Ascending aorta (tissue), 2 donors: ENCODE measurements at places on chromosomes 1 and 21. TPM values are rescaled to one million over a fixed set of nuclear protein-coding genes. Genes with fewer than 3 reads are reported as not detected.

DNA sequence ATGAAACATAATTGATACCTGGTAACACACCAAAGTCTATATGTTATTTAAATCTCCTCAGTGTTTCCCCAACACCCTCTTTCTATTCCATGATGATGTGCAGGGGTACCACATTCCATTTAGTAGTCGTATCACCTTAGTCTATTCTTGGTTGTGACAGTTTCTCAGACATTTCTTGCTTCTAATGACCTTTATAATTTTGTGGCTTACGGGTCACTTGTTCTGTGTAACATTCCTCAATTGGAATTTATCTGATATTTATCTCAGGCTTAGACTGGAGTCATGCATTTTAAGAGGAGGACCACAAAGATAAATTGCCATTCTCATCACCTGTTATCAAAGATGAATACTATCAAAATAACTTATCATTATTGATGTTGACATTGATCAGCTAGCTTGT, 679.6 kb downstream of the USP25 start:
- DNase-seq = no peak

GRCh38 chr1:32400876-32401631, 6.8 kb upstream of the BSDC1 start:
- peak; percentile 95 for DNase-seq

DNA sequence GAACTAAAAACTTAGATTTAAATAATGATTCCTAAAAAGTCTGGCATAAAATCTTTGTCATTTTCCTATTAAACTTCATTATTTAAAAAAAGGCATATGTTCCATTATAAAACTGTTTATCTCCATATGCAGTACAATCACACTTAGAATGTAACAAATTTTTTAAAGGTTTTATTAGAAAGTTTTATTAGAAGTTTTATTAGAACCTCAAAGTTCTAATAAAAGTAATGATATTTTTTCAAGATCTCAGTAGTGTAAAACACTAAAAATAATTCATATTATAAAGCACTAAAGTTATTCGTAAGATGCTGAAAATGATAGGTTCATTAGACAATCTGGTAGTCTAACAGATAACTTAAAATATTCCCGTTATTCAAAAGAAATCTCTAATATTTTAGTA, 43.6 kb downstream of the ACBD6 start:
- no peak for DNase-seq

GRCh38 chr1:102776071-102776470, 332.3 kb downstream of the COL11A1 start:
- no peak for DNase-seq

DNA sequence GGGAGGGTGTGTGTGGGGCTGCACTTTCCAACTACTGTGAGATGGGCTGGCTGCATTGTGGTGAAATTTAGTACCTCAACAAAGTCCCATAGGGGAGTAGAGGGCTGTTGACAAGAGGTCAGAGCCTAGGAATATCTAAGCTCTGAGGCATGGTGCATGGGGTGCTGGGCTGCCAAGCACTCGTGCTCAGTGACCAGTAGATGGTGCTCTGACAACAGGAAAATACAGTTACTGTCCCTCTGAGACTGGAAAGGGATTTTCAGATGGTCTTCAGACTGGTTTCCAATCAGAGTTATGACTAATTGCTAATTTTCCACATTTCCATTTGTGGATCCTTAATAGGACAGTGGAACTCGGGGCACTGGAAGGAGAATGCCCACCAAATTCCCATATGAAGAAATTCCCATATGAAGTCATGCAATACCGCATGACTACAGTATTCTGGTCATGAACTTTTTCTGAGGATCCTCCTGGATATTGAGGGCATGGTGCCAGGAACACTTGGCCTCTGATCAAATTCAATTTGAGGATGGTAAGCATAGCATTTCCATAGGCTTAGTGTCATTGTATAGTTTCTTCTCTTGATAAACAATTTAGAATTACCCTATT, 4.1 kb upstream of the CACNA1E start:
- no peak for DNase-seq

DNA sequence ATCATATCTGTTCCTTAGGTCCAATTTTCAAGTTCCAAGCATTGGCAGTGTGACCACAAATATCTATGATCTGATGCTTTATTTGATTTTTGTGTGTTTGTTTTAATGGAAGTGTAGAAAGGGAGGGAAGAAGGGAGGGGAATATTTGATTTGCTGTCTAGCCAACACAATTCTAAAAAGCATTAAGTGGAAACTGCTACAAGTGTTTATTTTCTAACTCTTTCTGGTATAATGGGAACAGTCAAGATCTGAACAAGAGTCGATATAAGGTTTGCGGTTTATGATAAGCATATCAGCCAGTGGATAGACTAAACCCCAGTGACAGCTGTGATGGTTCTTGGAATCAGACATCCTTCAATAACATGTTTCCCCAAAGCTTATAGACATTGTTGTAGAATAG, 267.8 kb upstream of the SNX7 start:
- no peak for DNase-seq

DNA sequence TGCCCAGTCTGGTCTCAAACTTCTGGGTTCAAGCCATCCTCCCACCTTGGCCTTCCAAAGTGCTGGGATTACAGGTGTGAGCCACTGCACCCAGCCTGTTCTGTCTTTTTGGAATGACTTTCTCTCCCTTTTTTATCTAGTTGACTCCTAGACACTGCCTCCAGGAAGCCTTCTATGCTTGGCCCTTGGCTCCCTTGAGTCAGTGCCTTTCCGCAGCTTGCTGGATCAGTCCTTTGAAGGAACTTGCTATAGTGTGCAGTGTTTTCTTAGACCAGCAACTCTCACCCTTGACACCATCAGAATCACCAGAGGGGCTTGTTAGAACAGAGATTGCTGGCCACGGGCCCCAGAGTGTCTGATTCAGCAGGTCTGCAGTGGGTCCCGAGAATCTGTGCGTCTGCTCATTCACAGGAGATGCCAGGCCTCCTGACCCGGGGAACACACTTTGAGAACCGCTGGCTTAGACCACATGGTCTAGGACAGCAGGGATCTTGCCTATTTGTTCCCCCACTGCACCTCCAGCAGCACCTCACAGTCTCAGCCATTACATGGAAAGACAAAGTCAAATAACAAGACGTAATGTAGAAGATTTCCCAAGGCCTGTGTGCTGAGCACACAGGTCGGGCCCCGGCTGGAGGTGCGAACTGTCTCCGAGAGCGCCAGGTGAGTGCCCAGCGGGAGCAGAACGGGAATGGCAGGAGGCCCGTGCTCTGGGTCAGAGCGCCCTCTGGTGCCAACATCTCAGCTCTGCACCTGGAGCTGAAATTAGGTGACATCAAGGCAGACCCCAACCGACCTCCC, 27.4 kb upstream of the CTPS1 start:
- no peak for DNase-seq

DNA sequence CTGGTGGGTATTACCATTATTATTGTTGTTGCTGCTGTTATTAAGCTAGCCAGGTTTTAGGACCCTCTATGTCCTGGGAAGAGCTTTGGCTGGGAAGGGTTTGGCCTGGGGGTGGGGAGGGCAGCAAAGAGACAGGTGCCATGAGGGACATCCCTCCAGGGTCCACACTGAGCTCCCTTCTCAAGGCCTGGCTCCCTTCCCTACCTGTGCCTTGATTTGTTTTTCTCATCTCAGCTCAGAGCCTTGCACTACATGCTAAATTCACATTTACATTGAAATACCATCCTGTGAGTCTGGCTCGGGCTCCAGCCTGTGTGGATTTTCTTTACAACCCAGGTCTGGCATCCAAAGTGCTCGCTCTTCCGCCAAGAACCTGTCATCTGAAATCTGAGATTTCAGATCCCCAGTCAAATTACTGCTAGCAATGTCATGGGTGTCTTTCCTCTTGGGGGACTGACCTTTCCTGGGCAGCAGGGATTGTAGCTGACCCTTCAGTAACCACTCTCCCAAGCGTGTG, 536.3 kb downstream of the PTPRU start:
- no peak for DNase-seq

DNA sequence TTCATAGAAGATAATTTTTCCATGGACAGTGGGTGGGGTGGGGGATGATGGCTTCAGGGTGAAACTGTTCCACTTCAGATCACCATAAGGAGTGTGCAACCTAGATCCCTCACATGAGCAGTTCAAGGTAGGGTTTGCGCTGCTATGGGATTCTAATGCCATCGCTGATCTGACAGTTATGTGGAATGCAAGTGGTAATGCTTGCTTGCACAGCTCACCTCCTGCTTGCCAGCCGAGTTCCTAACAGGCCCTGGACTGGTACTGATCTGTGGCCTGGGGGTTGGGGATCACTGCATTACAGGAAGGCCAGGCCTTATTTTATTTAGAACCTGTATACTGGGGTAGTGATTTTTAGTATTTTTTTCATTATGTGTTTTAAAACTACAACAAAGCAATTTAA, 22.0 kb downstream of the MAN1A2 start:
- DNase-seq = no peak

- no peak for DNase-seq
Measured at GRCh38 chr1:211017075-211017718, 116.8 kb downstream of the KCNH1 start.

DNA sequence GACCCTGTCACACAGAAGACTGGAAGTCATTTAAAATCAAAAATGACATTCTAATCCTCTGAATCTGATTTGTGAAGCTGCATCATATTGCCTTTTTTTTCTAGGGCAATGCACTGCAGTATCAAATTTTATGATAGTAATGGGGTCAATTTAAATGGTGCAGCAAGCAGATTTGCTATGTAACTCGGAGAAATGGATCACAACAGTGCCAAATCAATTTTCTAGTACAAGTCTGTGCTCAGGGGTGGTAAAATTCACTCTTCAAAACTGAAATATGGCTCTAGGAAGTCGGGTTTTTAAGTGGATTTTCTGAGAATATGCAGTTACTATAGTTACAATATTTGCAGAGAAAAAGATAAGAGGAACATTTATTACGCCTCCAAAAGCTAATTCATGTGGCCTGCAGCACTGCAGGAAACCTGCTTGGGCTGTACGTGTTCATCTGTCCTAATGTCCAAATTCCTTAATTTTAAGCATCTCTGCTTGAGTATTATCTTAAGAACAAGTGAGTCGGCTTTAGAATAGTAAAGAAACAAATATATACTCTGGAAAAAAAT, 31.5 kb downstream of the HLCS start:
- DNase-seq = no peak

GRCh38 chr1:112344754-112345423, 51.1 kb upstream of the CTTNBP2NL start:
- DNase-seq = no peak

DNA sequence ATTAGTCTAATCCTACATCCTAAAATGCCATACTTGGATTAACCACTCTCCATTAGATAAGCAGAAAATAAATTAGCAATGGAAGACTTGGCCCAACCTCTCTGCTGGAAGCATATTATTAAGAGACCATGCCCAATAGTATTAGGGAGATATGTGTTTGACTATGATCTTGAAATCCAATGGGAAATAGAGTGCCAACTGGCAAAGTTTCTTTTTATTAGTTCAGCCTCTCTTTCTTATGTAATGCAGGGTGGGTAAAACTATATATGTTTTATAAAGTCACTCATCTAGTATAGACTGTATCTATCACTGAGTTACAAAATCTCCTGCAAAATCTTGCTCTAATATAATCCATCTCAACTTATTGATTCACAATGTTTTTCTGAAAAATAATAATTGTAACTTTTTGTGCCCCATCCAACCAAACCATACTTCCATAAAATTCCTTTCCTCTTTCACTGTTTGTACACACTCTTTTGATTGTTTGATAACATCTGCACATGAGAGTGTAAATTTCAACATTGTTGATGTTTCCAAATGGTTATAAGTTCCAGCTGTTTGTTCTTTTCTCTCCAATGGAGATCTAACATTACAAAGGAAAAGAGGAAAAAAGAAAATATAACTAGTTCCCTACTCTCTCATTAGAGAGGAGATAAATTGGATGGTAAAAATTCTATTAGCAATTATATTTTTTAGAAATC, 408.1 kb upstream of the ADGRL2 start:
- DNase-seq = no peak

GRCh38 chr1:232894436-232894835, 56.0 kb upstream of the NTPCR start:
- no peak for DNase-seq

DNA sequence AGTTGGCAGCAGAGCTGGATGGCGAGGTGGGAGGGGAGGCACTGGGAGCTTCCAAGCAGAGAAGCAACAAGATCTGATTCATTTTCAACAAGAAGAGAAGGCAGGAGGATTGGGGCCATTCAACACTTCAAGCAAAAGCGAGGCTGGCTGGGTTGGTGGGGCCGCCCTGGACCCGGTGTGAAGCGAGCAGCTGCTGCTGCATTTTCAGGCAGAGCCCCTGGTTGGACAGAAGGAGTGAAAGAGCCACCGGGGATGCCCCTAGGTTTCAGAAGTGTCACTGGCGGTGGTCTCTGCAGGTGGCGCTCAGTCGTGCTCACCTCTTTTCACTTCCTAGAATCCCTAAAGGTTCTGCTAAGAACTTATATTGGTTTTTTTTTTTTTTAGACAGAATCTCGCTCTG, 18.0 kb downstream of the SLC2A7 start:
- DNase-seq = no peak

- no peak for DNase-seq
Measured at GRCh38 chr1:109357616-109358015, 40.1 kb downstream of the SORT1 start.

DNA sequence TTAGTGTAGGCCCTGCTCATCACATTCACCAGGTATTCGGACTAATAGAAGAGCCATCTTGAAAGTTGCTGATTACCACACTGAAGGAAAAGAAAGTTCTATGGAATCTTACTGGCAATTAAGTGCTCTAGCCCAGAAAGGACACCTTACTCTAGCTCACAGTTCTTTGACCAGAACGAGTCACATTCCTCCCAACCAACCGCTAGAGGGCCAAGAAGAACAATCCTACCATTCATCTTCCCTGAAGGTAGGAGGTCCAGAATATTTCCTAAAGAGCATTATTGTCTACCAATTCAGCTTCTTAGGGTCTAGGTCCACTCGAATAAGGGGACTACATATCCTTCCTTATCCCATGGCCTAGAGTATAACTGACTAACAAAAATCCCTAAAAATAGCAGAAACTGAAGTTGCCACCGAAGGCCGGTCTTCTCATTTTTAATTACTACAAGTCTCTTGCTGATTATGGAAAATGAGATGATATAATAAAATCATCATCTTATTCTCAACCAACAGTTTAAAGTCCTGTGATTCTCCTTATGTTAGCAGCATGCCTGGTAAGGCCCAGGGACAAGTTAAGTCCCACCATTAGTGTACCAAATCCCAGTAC, 2.7 kb upstream of the FMO1 start:
- no peak for DNase-seq

DNA sequence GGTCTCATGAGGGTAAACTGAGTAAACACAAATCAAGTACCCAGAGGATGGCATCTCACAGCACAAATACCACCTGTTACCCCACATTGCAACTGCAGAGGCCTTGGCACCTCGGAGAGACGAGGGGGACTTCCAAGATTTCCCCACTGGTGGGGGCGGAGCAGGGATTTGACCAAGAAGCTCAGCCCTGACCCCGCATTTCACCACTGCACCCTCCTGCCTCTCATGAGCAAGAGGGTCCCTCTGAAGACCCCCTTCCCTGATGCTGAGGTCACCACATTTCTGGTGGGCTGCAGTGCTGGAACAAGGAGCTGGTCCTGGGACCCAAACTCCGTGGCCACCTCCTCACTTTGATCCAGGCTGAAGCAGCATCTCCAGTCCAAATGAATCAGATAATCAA, 342.4 kb downstream of the NPHP4 start:
- no peak for DNase-seq

Gene COL9A2
- total RNA-seq = 4.5 TPM

Gene PTCH2
- total RNA-seq = not detected

Gene MEGF6
- total RNA-seq = 194 TPM

Gene CATSPER4
- not detected for total RNA-seq

Gene TDRD5
- total RNA-seq = not detected

Gene TNFAIP8L2
- total RNA-seq = not detected

Gene BTBD19
- 15.1 TPM for total RNA-seq

Gene MRPL55
- 23.6 TPM for total RNA-seq

Gene TRPM2
- total RNA-seq = 0.43 TPM
